ENCODE measurements at places on chromosomes 3 and 15.

DNA sequence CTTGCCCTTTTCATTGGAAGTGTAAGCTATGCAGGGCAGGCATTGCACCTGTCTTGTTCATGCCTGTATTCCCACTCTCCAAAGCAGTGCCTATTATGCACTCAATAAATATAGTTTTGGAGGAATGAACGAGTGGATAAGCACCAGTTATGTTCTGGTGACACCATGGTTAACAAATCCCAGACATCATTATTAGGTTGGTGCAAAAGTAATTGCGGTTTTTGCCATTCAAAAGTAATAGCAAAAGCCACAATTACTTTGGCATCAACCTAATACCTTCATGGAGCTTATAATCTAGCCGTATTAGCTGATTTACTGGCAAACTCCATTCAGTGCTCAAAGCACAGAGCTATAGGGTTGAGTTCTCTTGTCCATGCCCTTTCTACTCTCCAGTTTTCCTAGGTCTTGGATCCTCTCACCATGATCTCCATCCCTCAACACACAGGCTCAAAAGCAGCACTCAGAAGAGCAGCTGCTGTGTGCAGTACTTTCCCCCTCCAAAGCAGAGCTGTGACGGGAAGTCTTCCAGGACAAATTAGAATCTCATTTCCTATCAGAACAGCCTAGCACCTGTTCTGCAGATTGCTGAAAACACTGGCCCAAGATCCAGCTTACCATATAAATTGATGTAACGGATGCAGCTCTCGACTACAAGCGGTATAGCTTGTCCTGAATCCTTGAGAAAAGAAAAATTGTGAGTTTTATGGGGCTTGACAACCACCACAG, 63.2 kb upstream of the RAD18 start:
- DNase-seq = no peak

DNA sequence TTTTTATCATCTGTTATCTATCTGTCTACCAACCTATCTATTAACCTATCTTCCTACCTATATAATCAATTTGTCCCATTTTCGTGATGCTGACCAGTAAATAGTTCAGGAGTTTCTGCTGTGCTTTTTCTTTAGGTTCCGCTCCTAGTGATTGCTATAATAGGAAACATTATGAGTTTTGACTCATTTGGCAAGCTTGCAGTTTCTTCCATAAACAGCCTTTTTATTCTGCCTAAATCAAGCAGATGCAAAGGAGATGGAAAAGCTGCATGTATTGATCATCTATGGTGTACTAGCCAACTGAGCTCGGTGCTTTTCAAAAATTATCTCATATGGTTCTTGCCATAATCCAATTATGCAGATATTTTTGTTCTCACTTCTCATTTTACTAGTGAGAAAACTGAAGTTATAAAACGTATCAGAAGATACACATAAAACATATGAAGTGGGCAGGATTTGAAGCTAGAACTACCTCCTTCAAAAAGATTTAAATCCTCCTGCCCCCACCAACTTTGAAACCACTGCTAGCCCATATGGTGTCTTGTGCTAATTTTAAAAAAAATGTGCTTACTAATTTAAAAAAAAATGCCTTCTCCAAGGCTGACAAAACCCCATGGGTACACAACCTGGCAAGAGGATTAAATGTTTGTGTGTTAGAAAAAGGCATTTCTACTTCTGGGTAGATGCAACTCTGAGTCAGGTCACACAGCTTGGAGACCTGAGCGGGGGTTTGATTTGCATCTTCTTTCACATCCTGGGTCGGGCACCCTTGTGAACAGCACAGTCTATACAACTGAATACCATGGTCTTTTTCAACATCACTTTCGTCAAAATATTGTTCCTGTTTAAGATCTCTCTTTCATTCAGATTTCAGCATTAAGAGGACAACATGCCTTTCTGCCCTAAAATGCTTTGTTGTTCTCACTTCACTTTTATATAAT, 267.0 kb downstream of the CHL1 start:
- DNase-seq = no peak

- DNase-seq = no peak
These were observed 4.0 kb upstream of the AQR start for GRCh38 chr15:34973512-34973911.

- DNase-seq = no peak
These were observed 688.3 kb upstream of the LMCD1 start for GRCh38 chr3:7813365-7813764.

- no peak for DNase-seq
These were observed 250.1 kb downstream of the ZBTB20 start for GRCh38 chr3:114896978-114897377.

- no peak for DNase-seq
These were observed 437.4 kb downstream of the NR2F2 start for GRCh38 chr15:96767703-96768434.

GRCh38 chr15:32669896-32670611, 28.5 kb downstream of the SCG5 start:
- DNase-seq = no peak

- DNase-seq = no peak
These were observed 38.4 kb downstream of the NEDD4 start for GRCh38 chr15:55954862-55955605.

DNA sequence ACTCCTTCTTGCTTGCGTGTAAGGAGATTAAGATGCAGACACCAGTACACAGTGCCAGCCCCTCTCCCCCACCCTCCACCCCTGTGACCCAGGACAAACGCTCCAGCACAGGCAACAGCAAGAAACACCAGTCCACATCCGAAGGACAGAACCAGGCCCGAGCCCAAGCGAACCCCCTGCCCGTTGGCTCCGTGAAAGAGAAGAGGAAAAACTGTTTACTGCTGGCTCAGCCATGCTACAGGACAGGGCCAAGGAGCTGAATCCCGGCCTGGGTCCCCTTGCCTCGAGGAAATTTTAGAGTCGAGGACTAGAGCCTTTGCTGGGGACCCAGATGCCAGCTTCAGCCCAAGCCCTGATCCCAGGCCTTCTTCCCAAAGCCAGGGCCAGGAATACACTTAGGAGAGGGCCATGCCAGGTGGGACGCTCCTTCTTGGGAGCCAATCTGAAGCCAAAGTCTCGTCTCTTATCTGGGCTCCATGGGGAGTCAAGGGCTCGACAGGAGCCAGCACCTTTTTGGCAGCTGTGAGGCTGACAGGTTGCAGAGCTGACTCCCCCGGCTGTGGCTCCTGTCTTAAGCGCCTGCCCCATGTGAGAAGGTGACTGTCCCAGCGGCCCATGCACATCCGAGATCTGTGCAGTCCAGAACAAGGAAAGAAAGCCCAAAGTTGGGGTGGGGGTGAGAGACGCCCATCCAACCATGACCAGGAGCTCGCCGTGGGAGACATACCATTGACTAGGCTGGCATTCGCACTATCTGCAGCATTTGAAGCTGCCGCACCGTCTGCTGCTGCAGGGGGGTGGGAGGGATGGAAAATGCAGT, 63.8 kb upstream of the SEC13 start:
- no peak for DNase-seq

GRCh38 chr15:31782951-31783350, 247.4 kb upstream of the CHRNA7 start:
- DNase-seq = no peak

GRCh38 chr3:105938806-105939205, 70.0 kb upstream of the CBLB start:
- no peak for DNase-seq

GRCh38 chr3:52507359-52507758, 12.2 kb downstream of the STAB1 start:
- no peak for DNase-seq

GRCh38 chr3:179750720-179751328, 98.0 kb downstream of the USP13 start:
- no peak for DNase-seq

GRCh38 chr3:125957674-125958510, 11.1 kb upstream of the ROPN1B start:
- no peak for DNase-seq

GRCh38 chr3:172522871-172523818, at the start of gene TNFSF10:
TNFSF10 (minus strand) TSS chr3:172523430; CDS start chr3:172523384, 46 bp downstream.
- no peak for DNase-seq

DNA sequence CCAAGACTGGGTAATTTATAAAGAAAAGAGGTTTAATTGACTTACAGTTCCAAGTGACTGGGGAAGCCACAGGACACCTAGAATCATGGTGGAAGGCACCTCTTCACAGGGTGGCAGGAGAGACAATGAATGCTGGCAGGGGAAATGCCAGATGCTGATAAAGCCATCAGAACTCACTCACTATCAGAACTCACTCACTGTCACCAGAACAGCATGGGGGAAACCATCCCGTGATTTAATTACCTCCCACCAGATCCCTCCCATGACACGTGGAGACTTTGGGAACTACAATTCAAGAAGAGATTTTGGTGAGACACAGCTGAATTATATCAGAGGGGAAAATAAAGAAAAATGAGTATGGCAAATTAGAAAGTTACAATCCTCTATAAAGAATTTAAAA, 310.9 kb downstream of the BCHE start:
- DNase-seq = no peak

DNA sequence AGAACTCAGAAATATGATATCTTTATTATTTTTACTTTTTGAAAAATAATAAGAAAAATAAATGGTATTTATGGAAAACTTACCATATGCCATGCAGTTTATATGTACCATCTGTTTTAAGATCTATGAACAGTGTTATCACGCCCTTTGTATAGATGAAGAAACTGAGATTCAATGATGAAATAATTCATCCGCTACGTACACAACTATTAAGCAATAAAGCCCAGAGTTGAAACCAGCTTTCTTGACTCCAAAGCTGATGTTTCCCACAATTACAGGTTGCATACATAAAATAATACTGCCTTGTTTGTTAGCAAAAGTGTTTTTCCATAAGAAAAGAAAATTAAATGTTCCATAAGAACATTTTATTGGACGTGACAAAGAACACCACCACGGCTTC, 67.2 kb upstream of the BCL6 start:
- no peak for DNase-seq

- no peak for DNase-seq
These were observed 81.6 kb downstream of the PPCDC start for GRCh38 chr15:75104804-75105557.

- DNase-seq = no peak
These were observed 12.6 kb downstream of the PLCL2 start for GRCh38 chr3:16897254-16897926.

GRCh38 chr3:14614862-14615261, 36.7 kb upstream of the CCDC174 start:
- no peak for DNase-seq

DNA sequence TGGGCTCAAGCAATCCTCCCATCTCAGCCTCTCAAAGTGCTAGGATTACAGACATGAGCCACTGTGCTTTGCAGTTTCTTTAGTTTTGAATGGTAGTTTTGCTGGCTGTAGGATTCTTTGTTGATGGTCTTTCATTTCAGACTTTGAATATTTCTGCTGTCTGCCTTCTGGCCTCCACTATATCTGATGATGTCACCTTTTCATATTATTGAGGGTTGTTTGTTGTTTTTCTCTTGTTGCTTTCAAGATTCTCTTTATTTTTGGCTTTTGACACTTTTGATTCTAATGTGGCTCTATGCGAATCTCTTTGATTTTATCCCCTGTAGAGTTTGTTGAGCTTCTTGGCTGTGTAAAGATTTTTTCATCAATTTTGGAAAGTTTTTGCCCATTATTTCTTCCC, 79.0 kb upstream of the MANF start:
- DNase-seq = no peak

- DNase-seq = no peak
These were observed 136.5 kb downstream of the ZNF609 start for GRCh38 chr15:64596701-64597476.

- DNase-seq = no peak
These were observed 44.8 kb downstream of the SERPINI1 start for GRCh38 chr3:167780214-167780883.

DNA sequence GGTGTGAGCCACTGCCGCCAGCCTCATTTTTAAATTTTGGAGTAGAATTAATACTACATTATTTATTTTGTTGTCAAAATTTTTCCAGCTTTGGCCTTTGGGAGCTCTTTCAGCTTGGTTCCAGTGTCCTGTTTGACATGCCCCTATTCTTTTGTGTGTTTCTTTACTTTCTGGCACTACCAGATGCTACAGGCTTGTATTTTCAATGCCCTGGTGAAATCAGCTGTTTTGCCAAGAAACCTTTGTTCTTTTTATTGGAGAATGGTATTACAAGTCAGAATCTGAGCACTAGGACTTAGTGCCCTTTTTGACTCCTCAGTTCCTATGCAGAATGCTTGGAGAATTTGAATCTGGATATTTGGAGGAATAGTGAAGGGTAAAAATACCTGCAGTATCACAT, 26.6 kb downstream of the RNF111 start:
- DNase-seq = no peak

GRCh38 chr15:38308797-38309196, 56.2 kb downstream of the SPRED1 start:
- DNase-seq = no peak

DNA sequence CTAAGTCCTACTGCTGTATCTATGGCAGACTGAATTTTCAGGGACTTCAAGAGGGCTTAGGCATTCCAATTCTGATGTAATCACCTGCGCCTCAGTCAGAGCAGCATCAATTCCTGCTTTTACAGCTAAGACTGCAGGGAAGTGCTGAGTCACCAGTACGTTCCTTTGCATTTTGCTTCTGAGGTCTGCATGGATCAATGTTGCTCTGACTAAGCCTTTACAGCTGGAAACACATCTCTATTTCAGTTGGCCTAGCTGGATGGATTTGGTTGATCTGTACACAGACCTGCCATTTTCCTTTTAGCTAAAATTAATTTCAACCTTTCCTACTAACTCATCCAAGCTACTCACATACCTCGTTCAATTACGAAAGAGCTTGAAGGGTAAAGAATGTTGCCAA, 51.3 kb downstream of the ETV5 start:
- DNase-seq = no peak

DNA sequence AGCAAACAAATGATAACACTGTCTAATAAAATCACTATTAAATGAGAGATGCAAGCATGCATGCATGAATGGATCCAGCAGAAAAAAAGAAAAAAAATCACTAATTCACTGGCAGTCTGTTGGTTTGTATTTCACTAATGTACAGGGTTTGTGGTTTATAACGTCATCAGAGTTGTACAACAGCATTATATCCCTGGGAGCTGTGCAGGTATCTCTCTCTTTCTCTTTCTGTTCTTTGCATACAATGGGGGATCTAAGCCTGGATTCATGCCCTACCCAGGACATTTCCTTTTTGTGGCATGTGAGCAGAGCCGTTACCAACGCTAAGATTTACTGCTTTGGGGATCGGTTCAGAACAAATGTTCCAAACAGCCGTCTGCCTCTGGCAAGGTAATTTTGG, 229.5 kb downstream of the SOX2 start:
- DNase-seq = no peak

GRCh38 chr3:1661839-1662238, 436.8 kb upstream of the CNTN4 start:
- DNase-seq = no peak

DNA sequence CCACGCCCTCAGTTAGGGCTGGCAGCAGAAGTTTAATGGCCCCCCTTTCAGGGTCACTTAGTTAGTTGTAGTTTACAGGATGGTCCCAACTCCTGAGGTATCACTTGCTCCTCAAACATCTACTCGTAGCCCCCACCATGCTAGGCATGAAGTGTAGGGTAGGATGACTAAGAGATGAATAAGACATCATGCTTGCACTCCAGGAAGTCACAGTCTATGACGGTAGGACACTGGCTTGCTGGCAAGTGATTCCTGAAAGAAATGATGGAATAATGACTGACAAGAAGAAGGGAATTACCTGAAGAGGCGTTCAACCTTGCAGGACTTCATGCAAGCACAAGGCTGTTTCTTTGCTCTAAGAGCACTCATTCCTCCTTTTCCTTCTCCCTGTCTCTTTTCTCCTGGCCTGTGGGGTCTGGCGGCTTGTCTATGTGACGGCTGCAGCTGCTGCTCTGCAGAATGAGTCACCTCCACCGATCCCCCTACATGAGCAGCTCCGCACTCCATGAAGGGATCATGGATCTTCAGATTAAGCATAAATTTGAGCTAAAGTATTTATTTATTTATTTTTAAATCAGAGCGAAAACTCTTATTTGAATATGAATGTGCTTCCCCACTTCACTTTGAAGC, 82.9 kb upstream of the BOC start:
- DNase-seq = no peak
